ENCODE measurements at places on chromosomes 7 and 10.

GRCh38 chr10:116627386-116627933 lies 6.7 kb downstream of the PNLIPRP2 start:
- DNase-seq = no peak

- DNase-seq = no peak
Observed at GRCh38 chr10:115657161-115657860, 564.1 kb downstream of the ATRNL1 start.

DNA sequence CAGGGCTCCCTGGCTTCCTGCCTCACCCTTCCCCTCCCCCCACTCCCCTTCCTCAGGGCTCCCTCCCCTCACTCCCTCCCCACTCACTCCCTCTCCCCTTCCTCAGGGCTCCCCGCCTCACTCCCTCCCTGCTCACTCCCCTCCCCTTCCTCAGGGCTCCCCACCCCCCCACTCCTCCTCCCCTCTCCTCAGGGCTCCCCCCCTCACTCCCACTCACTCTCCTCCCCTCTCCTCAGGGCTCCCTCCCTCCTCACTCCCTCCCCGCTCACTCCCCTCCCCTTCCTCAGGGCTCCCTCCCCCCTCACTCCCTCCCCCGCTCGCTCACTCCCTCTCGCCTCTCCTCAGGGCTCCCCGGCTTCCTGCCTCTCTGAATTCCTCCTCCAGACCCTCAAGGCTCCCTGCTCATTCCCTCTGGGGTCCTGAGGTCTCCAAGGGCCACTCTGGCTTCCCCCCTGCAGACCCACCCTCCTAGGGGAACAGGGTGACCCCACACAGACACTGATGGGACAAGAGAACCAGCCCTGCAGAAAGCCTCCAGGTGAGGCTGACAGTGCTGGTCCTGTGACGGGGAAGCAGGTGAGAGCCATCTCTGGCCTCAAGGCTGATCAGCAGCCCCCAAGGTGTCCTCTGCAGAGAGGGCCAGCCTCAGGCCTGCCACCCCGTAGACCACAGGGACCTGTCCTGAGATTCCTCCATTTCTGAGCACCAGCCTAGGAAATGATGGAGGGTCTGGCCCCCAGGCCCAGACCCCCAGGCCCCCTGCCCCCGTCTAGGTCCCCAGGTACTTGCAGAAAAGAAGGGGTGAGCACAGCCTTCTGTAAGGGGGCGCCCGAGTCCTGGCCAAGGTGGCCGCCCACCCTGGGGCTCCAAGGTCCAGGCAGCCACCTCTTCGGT lies 47.2 kb downstream of the PWWP2B start:
- DNase-seq = no peak

DNA sequence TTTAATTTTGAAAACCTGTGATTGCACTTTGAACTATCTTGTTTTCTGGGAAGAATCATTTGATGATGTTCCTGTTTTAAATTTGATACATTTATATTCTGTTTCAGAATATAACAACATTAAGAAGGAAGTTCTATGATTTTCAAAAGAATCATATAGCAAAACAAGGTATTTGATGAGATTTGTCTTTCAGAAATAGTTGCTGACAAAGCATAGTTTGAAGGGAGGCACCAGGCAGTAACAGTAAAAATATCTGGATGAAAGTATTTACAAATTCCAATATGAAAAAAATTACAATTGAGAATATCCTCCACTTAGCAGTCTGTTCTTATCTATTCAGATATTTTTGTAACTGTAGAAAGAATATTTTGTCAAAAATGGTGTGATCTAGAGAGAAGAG lies 266.1 kb upstream of the CSTF2T start:
- no peak for DNase-seq

GRCh38 chr7:142854372-142855113 lies at the start of gene EPHB6:
Gene EPHB6 (plus strand): TSS chr7:142855076. CDS start chr7:142863228, 8,152 bp downstream.
- peak; percentile 60 for DNase-seq

GRCh38 chr10:61779950-61780659 lies 117.4 kb downstream of the CABCOCO1 start:
- peak; percentile 27 for DNase-seq

GRCh38 chr7:32259931-32260596 lies 189.9 kb upstream of the PDE1C start:
- DNase-seq = no peak

GRCh38 chr7:48875045-48875916 lies 49.1 kb upstream of the CDC14C start:
- no peak for DNase-seq

GRCh38 chr10:119275085-119275484 lies 67.7 kb downstream of the GRK5 start:
- DNase-seq = no peak

DNA sequence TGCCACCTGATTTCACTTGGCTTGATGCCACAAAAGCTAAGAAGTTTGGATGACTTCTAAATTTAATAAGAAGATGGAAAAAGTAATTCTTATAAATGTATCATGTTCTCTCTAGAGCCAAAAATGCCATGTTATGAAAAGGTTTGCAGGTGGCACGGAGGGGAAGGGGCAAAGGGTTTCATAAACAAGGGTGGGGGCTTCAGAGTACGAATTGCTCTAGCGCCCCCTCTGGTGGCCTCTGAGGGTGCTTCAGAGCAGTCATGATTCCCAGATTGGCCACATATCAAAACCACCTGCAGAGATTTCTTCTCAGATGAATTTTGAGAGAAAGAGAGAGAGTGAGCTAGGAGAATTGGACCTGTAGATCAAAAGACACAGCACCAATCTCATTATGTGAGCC lies 208.6 kb upstream of the YAE1 start:
- no peak for DNase-seq

- no peak for DNase-seq
Observed at GRCh38 chr10:74925291-74925690, 98.9 kb downstream of the KAT6B start.

DNA sequence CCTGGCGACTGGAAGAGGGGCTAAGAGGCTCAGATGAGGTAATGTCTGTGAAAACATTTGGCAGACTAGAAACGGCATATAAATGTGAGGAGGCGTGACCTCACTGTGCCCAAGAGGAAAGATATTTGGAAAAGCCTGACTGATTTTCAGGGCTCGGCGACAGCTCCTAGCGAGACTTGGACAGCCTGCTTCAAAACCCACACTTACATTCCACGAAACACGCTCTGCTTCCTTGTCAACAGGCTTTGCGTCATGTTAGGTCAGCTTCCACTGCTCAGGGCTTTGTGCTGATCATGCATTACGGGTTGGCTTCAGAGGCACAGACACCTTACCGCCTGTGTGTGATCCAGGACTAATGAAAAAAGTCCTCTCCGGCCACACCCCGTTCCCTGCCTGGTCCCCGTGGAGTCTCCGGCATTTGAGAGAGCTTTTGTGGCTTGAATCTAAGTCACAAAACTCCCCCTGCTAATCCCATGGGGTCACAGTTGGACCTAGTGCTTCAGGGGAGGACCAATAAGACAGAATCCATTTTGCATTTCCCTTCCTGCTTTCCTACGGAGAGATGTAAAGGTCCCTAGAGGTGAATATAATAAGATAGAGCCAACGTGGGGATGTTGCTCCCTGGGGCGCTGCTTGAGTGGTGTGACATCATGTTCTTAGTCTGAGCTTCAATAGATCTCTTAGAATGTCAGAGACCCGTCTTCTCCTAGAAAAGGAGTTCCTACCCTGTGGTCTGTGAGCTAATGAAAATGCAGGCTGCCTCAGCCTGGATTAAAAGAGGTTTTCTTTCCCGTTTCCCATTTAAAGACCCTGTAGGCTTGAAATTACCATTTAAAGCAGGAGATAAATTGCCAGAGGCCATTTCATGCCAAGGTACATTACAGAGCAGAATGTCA lies 25.5 kb downstream of the FGFBP3 start:
- no peak for DNase-seq

DNA sequence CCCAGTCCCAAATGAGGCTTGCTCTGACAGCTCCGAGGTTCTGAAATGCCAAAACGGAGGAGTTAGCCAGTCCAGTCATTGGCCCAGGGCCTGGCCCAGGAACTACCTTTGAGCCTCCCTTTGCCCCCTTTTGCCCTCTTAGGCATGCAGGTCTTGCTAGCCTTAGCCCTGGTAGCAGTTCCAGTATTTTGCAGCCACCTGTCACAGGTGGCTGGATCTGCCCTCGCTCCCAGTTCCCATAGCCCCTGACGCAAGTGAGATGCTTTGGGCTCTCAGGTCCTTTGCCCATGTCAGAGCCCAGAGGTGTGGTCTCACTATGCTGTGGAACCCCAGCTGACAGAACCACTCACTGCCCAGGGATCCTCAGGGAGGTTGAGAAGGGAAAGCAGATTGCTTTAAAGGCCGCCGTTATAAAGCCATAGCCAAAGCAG lies 42.0 kb downstream of the GPRIN2 start:
- peak; percentile 3 for DNase-seq

DNA sequence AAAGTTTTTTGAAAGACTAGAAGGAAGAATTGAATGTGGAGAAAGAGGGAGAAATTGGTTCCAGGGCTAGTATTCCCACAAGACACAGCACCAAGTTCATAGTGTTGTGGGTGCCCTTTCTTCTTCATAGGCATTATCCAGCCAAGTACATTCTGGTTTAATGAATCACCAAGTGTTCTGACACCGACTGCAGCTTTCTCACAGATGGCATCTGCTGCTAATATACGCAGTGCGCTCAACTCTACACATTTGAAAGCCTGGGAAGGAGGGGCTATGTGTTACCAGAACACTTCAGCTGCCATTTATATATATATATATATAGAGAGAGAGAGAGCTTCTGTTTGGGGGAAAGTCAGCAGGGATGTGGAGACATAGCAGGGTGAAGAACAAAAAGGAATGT lies 1168.4 kb downstream of the GATA3 start:
- no peak for DNase-seq

GRCh38 chr7:80916770-80917741 lies 1.8 kb downstream of the SEMA3C start:
- no peak for DNase-seq

DNA sequence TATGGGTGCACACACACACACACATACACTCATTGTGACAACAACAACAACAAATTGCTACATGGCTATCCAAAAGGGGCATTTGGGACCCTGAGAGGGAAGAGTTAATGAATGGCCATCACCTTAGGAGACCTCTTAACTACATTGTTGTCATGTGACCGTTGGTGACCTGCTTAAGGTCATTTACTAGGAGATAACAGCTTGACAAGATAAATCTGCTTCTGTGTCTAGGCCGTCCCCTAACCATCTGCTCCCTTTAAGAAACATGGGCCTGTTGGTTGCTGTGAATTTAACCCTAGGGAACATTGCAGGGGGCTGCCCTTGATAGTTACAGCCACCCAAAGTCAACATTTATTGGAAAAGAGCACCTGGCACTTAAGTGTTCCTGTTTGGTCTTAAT lies 29.7 kb downstream of the C1QL3 start:
- DNase-seq = no peak

GRCh38 chr10:133254421-133255120 lies 16.9 kb downstream of the VENTX start:
- DNase-seq = no peak
